Activated naive CD8-positive, alpha-beta T cell treated with anti-CD3 and anti-CD28 coated beads for 36 hours (primary cell): ENCODE measurements at places on chromosomes 1 and 21.

DNA sequence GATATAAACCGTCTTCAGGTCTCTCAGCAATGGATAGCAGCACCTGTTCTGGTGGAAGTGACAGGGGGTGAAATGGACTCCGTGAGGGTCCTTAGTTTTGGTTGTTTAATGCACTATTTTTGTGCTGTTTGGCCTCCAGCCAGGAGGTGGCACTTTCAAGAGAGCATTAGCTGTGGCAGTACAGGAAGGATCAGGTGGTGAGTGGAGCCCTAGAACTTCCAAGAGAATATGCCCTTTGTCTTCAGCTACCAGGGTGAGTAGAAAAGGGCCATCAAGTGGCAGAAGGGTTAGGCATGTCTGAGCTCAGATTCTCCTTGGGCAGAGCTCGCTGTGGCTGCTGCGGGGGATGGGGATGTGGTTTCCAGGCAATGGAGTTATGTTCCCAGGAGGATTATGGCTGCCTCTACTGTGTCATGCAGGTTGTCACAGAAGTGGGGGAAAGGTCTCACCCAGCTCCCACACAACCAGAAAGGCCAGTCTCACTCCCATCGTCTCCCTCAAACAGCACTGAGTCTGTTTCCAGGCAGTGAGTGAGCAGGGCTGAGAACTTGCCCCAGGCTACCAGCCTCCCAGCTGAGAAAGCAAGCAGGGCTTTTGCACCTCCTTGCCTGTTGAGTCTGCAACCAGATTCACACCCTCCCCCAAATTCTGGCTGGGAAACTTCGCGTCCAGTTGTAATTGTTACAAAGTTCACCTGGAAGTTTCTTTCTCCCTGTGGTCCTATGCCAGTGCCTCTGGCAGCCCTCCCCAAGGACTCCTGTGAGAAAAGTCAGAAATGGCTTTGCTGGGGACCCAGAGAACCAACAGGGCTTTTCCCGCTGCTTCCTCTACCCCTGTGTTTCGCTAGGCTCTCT lies 39.1 kb upstream of the TTLL7 start:
- DNase-seq = no peak

GRCh38 chr1:47188791-47189785 lies 748 bp downstream of the PDZK1IP1 start:
- no peak for DNase-seq

DNA sequence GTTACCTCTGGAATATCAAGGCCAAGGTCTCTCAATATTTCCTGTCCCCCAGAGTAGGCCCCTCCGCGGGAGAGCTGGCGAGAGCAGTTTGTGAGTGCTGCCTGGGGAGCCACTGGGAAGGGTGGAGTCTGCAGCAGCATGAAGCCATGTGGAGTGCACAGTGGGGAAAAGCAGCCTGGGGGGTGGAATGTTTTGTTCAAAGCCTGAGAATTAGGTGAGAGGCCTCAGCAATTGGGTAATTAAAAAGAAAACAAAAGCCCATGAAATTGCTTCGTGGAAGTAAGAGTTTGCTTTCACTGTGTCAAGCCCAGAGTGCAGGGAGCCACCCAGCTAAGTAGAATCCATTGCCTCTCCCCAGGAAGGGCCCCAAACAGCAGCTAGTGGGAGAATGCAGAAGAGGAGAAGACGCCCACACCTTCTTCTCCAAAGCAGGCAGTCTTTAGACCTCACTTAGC lies 30.2 kb upstream of the DISC1 start:
- DNase-seq = no peak

- DNase-seq = no peak
Measured at GRCh38 chr1:180269645-180270529, 39.8 kb downstream of the LHX4 start.

GRCh38 chr1:155320661-155321617 lies at the start of gene RUSC1:
Gene RUSC1 (plus strand): TSS chr1:155320894. CDS start chr1:155321774, 880 bp downstream.
- DNase-seq = peak; percentile 78

- no peak for DNase-seq
Measured at GRCh38 chr1:9062846-9063245, 6.6 kb downstream of the SLC2A5 start.

DNA sequence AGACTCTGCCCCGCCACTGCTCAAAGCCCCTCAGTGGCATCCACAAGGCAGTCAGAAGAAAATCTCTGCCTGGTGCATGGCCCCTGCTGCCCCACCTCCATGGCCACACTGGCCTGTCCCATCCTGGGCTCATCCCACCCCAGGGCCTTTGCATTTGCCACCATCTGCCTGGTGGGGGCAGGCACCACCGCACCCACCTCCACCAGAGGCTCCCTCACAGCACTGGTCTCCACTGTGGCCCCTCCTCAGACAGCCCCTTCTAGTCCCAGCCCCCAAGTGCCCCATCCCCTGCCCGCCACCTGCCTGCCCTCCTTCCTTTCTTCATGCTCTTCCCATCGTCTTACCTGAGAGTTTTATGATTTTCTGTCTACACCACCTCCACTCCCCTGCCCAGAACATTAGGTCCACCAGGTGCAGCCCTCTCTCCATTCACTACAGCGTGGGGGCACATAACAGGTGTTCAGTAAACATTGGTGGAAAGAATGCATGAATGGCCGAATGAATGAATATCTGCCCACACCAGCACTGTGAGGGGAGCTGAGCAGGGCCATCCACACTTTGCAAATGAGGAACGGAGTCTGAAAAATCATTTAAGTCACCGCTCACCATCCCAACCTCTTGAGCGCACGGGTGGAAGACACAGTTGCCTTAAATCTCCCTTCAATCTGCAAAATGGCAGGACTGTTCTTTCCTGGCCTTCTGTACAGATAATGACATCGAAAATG lies 2.1 kb downstream of the PRDM15 start:
- no peak for DNase-seq

DNA sequence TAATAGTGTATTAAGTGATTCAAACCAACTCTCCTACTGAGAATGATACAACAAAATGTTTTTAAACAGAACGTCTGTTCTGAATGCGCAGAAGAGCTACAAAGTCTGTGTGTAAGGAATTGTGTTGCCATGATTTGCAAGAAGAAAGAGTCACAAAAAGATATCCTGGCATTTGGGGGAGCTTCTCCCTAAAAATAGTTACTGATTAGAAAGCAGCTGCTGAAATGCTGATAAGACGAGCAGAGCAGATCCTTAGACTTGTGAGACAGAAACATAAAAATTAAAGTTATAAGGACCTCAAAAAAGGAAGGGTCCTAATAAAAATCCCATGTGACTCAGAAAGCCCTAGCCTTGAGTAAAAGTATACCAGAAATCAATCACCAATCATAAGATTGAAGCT lies 54.9 kb upstream of the CRB1 start:
- DNase-seq = no peak

DNA sequence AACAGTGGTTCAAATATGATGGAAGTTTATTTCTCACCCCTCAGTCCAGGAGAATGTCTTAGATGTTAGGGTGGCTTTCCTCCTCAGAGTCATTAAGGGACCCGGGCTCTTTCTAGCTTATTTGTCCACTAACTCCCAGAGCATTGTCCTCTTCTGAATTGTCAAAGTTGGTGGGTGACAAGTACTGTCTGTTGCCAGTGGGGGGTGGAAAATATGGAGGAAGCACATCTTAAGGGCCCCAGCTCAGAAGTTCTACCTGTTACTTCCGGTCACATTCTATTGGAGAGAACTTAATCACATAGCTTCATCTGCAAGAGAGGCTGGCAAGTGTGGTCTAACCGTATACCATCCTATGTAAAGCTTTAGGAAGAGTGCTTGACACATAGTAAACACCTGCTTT lies 7.1 kb downstream of the CLIC4 start:
- DNase-seq = no peak

- DNase-seq = no peak
Measured at GRCh38 chr21:27149034-27149433, 182.1 kb upstream of the ADAMTS5 start.

- no peak for DNase-seq
Measured at GRCh38 chr1:222099746-222100145, 357.9 kb upstream of the DUSP10 start.

DNA sequence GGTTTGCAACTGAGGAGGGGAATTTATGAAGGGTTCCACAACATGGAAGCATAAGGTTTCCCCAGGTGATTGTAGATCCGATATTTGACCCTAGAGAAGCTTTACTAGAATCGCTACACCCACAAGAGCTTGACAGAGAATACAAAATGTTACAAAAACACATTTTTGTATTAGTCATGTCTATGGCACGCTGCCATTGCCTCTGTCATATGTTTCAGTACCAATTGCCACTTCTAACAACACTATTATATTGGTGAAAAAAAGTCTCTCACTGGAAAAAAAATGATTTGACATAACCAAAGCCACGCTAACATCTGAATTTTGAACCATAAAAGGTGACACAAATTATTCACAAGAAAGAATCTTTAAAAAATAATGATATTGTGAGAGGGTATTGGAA lies 214.5 kb downstream of the KCNT2 start:
- no peak for DNase-seq

DNA sequence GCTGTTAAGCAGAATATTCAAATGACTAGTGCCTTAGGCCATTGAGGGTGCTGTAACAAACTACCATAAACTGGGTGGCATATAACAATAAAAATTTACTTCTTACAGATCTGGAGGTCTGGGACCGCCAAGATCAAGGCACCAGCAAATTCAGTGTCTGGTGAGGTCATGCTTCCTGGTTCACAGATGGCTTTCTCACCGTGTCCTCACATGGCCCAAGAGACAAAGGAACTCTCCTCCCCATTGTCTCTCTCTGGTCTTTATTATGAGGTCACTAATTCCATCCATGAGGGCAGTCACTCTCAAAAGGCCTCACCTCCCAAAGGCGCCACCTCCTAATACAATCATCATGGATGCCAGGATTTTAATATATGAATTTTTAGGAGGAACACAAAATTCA lies 127.3 kb downstream of the GABPA start:
- DNase-seq = no peak

DNA sequence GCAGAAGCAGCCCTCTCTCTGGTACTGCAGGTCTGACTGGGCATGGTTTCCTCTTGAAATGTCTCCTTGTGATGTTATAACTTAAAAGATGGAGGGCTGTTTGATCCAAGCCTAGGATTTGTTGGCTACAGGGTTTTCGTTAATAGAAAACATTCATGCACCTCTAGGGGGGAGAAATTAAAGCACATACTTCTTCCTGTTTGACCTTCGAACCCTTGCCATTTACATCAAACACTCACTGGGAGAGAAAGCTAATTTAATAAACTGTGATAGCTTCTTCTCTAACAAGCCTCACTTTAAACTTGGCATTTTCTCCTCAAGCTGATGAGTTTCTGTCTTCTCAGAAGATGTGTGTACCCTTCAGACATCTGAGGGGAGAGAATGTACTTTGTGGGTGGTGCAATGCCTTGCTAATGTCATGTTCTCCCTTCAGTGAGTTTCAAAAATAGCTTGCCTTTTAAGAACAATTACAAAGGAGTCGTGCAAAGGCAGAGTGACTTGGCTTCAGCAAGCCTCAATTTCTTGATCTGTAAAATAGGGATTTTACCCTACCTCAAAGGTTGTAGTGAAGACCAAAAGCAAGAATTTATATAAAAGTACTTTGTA lies 20.4 kb downstream of the CACHD1 start:
- no peak for DNase-seq

DNA sequence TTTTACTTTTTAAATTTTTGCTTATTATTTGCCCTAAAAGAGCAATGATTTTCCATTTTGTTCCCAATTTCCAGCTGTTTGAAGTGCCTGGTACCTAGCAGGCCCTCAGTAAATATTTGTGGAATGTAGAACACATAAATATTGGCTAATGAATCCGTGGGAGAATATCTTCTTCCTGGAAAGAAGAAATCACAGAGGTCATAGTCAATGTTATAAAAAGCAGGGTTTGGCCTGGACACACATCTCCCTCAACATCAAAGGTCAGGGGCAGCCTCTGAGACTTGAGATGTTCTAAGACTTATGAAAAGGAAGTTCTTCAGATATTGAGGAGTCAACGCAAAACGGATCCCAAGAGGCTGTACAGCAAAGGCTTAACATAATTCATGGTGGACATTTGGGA lies 358.1 kb downstream of the HHAT start:
- DNase-seq = no peak

DNA sequence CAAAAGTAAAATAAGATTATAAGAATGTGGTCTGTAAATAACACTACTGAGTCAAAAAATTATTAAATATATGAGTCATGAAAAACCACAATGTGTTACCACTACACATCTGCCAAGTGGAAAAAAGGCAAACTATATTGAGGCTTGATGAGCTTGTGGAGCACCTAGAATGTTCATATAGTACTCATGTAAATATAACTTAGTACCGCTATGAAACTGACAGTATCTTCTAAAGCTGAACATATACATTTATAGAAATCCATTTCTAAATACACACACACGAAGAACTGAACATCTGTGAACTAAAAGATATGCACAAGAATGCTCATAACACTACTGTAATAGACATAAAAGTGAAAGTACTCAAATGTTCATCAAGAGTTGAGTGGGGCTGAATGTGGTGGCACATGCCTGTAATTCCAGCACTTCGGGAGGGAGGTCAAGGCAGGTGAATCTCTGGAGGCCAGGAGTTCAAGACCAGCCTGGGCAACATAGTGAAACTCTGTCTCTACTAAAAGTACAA lies 18.5 kb upstream of the GBP3 start:
- DNase-seq = no peak
